ENCODE measurements at places on chromosomes 6 and 20.

- no peak for DNase-seq
These were observed 162.0 kb upstream of the EPHA7 start for GRCh38 chr6:93581371-93581770.

DNA sequence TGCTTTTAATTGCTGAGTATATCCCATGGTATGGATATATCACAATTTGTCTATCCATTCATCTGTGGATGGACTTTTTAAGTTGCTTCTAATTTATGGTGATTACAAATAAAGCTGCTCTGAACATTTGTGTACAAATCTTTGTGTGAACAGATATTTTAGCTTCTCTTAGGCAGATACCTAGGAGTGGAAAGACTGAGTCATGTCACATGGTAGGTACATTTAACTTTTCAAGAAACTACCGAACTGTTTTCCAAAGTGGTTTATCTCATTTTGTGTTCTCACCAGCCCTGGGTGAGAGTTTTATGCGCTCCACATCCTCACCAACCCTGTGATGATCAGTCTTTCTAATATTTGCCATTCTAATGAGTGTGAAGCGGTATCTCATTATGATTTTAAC is 31.0 kb upstream of the ZNFX1 start:
- DNase-seq: no peak

DNA sequence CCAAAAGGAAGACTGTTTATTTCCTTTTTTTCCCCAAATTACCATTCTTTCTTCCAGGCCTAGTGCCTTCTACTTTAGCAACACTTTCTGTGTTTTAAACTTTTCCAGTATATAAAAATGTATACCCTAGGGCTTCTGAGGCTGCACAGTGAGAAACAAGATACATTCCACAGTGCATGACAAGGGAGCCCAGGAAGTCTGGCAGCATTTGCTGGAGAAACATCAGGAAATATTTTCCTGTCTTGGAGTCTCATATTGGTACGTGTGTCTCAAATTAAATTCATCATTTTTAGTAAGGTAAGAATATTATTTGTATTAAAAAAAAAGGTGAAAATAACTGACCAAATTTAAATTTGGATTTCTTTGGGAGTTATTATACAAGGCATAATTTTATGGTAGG is 662.6 kb downstream of the RFPL4B start:
- DNase-seq: no peak

GRCh38 chr6:121691126-121691551 is 255.7 kb downstream of the GJA1 start:
- no peak for DNase-seq

- no peak for DNase-seq
These were observed 12.3 kb upstream of the SLC22A16 start for GRCh38 chr6:110488606-110489190.

- no peak for DNase-seq
These were observed at the start of gene TREML2 for GRCh38 chr6:41200901-41201763. Gene TREML2, minus strand, starts transcription at chr6:41201149. Its CDS starts 141 bp downstream, at chr6:41201008.

DNA sequence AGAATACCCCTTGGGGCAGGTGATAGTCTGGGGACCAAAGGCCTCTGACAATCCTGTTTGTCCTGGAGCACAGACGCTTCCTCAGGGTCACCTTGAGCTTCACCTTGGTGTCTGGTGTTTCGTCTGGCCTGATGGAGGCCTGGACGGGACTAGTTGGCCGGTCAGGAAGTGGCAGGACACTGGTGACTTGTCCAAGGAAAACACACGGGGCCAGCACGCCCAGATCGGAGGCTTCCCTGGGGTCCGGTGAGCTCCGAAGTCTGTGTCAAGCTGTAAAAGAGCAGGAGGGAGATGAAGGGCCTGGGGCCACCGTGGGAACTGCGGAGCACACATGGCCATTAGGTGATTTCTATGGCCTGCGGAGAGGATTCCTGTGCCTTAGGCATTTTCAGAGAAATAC is 67.9 kb downstream of the SMOC2 start:
- no peak for DNase-seq

DNA sequence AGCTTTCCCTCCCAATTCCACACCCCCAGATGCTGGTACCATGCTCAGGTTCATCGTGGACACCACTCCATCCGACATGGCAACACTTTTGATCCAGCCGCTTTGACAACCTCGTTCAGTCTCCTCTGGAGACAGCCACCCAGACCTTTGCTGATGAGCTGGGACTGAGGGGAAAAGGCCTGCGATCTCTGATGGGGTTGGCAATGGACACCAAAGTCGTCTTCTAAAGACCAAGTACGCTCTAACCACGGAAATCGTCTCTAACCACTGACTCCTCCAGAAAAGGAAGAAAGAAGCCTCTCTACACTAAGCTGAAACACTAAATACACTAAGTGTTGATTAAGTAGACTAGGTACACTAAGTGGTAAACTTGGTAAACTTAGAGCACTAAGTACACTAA is 26.1 kb upstream of the HLA-E start:
- DNase-seq: no peak

DNA sequence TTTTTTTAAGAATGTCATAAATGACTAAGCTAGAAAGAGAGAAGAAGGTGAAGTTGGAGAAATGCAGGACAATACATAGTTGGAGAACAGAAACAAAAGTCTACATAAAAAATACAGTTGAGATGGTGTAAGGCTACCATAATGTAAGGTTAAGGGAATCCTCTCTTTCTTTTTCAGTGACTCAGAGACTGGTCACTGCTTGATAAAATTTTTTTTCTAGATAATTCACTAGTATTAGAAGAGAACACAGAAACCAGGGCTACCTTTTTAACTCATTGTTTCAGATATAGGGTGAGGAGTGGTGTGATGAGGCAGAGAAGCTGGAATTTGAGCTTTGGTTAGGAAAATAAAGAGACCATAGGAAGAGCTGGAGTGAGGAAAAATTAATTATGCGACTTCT is 18.2 kb upstream of the EDN1 start:
- no peak for DNase-seq

DNA sequence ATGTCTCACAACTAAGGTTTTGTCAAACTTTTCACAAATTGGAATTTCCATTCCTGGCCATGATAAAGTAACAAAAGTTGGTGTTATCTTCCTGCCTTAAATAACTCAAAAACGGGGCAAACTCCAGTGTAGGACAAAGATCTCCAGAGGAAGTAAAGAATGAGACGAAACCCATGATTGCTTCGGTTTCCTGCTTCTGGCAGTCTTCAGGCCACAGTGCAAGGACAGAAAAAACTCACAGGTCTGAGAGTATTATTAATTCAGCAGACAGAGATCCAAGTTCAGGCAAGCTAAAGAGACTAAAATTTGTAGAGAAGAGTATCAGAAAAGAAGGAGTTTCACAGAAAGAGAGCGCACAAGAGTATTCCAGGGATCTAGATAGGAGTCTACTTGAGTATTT is 64.8 kb upstream of the RCAN2 start:
- DNase-seq: no peak

DNA sequence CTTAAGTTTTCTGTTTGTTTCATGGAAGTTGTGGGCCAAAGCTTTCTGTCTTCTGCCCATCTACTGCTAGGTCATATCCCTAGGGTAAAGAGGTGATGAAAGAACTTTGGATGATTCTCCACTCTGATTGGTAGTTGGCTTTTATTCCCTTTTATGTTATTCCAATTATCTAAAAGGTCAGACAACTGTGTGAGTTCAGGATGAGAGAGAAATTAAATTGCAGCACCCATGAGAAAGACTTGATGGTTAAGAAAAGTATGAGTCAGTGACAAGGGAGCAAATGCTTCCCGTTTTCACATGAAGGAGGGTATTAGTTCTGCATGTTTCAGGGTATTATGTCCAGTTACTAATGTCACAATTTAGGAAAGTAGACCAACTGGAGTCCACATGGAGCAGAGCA is 136.3 kb downstream of the CD109 start:
- no peak for DNase-seq

DNA sequence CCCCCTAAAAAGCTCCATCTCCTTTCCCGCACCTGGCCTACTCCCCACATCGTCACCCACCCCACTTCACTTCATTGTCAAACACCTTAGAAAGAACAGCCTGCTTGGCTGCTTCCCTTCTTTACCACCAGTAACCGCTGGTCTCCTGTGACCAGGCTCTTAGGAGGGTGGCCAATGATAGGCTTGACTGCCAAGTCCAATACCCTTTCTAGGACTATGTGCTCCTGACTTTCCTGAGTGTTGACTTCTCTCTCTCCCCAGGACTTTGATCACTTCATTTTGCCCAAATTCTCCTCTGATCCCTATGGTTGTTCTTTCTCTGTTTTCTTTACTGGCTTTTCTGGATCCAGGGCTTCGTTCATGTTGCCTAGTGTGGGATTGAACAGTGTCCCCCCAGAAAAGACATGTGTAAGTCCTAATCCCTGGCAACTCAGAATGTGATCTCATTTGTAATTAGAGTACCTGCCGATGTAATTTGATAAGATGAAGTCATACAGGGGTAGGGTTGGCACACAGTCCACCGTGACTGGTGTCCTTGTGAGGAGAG is 254.0 kb downstream of the GMDS start:
- DNase-seq: no peak

GRCh38 chr6:167660944-167661551 is 165.7 kb upstream of the AFDN start:
- no peak for DNase-seq

DNA sequence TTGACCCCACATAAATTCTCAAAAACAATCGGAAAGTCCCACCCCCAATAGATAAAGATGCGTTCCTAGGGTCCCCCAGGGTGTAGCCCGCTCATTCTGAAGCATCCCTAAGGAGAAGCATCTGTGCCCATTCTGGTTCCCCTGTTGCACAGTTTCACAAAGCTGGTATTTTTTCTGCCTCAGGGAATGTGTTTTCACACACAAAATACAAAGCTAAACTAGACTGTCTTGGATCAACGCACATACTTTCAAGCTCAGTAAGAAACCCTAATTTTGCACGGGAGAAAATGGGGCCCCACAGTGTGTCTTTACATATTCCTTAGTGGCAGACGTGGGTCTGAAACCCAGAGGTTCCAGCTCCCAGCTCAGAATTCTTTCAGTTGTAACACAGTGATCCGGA is 6.1 kb downstream of the FOXQ1 start:
- DNase-seq: no peak

GRCh38 chr6:36682328-36683144 is 4.0 kb downstream of the CDKN1A start:
- DNase-seq: peak; percentile 77

- DNase-seq: no peak
These were observed 85.3 kb upstream of the FYN start for GRCh38 chr6:111958534-111958933.

DNA sequence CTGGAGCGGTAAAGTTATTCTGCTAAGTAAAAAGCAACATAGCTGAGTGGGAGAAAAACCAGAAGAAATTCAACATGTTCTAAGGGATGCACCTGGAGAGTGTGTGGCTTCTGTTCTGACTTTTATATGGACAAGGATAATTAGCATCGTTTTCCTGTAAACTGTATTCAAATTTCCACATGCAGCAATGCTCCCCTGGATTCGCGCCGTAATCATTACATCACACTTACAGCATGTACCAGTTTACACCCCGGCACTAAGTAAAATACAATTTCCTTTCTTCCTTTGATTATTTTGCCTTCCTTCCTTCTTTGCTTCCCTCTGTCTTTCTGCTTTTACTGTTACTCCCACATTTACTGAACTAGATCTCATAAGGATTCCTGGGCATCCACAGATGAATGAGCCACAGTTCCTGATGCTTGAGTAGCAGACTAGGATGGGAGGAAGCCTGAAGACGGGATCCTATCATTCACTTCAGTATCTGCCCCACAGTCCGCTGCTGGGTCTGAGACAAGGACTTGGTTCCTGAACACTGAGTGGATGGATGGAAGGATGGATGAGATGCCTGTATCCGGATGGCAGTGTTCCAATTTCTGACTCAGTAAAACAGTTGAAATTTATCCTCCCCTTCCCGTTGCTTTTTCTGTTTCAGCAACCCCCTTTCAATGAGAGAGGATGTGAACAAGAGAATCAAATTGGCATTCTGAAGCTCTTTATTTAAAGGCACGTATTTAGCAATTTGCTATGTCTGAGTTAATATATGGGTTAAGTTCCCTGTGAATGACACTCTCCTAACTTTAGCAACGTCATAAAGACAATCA is 174.6 kb downstream of the GJA10 start:
- DNase-seq: no peak

- no peak for DNase-seq
These were observed 267.6 kb upstream of the FAM83B start for GRCh38 chr6:54579011-54579410.

- no peak for DNase-seq
These were observed 60.0 kb downstream of the PTPN1 start for GRCh38 chr20:50569864-50570836.

- no peak for DNase-seq
These were observed 46.8 kb downstream of the THEMIS start for GRCh38 chr6:127854009-127854408.
